Stimulated activated CD8-positive, alpha-beta memory T cell treated with anti-CD3 and anti-CD28 coated beads, Interleukin-7, amount 100 ng/mL, for 1 hour (primary cell): ENCODE measurements at places on chromosomes 7 and 10.

DNA sequence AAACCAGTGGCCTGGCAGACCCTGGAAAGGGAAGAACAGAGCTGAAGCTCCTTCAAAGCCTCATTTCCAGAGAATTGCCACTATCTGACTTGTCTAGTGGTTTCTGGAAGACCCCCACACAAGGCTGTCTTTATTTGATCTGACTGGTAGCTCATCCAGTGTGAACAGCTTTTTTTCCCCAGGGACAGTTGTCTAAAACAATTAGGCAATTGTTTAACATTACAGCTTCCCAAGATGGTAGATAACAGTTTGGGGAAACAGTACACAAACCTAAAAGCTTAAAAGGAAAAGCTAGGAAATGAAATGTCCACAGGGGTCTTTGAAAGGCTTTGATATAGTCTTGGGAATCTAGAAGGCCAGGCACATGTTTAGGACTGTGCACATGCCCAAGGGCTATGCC, 203.4 kb upstream of the CTBP2 start:
- no peak for DNase-seq

DNA sequence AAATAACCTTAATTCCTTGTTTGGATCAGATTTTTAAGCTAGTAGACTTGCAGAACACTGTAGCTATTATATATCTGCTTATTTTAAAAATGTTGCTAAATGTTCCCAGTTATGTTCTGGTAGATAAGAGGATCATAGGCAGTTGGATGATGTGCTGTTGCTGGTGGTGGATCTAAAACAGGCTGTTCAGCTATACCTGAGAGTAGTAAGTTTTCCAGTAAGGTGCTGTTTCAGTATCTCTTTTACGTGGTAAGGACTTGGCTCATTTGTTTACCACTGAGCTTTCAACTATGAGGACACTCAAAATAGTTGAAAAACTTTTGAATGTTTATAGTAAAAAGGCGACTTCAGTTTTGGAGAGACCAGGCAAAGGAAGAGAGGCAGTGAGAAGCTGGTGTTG, 180.9 kb downstream of the CDK14 start:
- no peak for DNase-seq

DNA sequence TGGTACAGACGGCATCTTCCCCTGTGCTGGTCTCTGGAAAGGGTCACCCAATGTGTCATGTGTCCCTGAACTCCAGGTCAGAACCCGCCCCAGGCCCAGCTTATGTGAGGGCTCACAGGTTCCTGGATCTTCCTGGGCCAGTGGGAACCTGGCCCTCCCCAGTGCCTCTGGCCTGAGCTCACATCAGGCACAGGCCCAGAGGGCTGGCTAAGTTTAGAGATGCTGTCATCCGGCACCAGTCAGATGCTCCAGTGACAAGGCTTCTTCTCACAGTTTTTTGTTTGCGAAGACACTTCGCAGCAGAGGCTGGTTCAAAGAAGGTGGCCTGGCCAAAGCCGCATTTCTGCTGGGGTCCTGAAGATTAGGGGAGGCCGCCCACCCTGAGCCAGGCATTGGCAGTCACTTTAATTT, 11.8 kb downstream of the CAMK2B start:
- no peak for DNase-seq

DNA sequence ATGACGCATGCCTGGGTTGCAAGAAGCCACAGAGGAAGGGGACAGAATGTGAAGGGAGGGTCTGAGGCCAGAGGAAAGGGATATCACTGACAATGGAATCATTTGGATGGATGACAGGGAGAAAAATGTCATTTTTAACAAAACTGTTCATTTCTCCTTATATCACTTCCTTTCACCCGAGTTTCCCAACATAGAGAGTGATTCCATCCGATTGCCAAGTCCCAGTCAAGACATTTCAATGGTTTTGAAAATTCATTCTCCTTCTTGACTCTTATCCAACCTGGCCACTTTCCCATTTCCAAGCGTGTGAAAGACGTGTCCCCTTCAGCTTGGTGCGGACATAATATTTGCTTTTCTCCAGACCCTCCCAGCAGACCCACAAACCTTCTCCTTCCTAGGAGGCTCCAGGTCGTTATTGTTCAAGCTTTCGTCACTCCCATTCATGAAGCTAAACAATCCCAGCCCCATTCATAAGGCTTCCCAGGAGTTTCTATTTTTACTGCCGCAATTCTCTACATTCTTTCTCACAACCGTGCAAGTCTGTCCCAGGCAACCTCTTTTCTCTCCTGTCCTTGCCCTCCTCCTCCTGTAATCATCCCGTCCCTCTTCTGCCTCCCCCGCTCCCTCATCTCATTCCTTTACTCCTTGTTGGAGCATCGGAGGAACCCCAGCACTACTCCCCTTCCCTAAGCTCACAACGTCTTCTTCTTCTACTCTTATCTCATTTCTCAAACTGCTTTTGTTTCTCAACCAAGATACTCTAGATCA, 301.3 kb upstream of the KLF6 start:
- no peak for DNase-seq

DNA sequence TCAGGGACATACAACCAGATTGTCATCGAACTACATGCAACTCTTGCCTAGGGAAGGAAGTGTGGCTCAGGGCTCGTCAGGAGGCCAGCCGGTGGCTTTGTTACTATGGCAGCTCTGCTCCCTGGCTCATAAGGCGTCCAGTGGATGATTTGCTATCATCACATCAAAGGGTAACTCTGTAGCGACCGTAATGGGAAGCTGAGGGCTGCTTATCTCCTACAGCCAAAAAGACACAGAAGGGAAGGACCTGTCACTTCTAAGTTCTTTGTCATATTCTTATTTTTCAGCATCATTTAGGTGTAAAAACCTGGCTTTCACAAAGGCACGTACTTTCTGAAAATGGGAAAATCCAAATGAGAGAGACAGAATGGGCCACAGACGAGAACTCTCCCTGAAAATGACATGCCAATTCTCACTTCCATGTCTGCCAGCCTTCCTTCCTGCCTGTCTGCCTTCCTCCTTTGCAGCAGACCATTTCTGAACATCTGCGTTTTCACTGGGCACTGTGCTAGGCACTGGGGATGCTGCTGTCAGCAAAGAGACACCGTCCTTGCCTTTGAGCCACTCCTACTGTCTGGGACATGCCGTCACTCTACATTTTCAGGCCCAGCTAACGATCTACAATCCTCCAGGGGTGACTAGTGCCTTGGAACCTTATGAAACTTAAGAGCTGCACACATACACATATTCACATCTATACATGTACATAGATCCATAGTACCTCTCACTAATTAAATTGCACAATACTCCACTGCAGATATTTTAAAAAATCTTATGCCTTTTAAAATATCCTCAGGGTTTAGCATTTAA, 26.9 kb downstream of the ENKUR start:
- no peak for DNase-seq
